ENCODE measurements at places on chromosomes 6 and 20.
A peak's percentile ranks its signal among the peaks of the same experiment; 100 is the strongest.

GRCh38 chr20:17766226-17766625 lies 66.5 kb downstream of the BANF2 start:
- DNase-seq = no peak

- no peak for DNase-seq
Measured at GRCh38 chr20:2742431-2742830, 49.9 kb downstream of the EBF4 start.

GRCh38 chr6:121482004-121482693 lies 46.7 kb downstream of the GJA1 start:
- no peak for DNase-seq

DNA sequence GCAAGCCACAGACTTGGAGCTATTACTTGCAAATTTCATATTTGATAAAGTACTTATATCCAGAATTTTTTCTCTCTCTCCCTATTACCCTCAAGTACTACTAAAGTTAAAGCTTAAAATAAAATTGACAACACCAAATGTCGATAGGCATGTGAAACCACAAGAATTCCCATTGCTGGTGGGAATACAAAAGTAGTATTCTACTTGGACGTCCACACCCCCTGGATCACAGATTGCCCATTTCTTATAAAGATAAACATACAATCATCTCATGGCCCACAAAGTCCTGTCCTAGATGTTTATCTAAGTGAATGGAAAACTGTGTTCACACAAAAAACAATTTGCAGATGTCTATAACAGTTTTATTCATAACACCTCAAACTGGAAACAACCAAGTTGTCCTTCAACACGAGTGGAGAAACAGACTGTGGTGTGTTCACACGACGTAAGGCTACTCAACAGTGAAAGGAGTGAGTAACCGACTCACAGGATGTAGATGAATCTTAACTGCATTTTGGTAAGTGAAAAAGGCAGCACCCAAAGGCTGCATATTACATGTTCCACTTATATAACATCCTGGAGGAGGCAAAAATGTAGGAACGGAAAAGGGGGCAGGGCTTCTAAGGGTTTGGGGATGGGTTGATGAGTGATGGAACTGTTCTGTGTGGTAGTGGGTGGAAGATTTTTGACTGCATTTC lies 297.4 kb downstream of the THBS2 start:
- no peak for DNase-seq

- no peak for DNase-seq
Measured at GRCh38 chr6:72959821-72960220, 265.5 kb downstream of the KHDC1L start.

DNA sequence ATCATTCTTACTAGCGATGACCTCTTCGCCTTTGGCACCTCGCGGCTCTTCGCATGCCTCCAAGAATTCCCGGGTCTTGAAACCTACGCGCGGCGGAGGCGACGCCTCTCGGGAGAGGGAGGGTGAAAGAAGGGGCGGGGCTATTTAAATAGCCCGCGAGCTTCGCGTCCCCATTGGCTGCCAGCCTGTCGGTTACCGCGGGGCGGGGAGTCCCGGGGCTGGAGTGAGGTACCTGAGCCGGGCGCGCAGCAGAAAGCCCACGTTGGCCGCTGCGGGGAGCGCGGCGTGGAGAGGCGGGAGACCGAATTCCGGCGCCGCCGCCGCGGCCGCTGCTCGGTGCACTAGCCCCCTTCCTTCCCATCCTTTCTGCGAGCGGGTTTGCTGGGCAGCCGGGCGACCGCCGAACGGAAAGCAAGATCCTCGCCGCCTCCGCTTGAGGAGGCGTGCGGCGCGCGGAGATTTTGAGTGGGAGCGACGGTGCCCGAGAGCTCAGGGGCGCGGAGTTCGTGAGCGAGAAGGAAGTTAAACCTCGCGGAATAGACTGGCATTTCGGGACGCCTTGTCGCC lies at the start of gene BMP6:
Gene BMP6, plus strand, starts transcription at position 251 of the 567 bp plus-strand sequence. CDS start 857 bp downstream, outside the sequence.
- peak; percentile 74 for DNase-seq

DNA sequence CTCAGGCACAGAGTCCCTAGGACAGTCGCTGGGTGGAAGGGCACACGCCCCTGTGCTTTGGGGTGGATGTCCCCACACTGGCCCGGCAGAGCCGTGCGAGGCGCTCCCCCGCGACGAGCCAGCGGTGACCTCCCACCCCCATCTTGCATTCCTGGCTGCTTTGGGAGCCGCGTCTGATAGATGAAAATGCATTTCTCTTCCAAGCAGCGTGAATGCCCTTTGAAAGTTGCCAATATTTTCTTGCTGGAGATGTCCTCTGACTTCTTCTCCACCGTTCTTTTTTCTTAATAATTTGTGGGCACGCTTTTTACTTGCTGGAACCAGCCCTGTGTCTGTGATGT lies 29.9 kb downstream of the COL20A1 start:
- DNase-seq = no peak

Measured in T-helper 2 cell treated with Interferon-gamma antibody and Interleukin-4, amounts not matched to agents 5 μg/mL and 100 μg/mL, for 36 hours (primary cell).